Iris pigment epithelial cell (primary cell): ENCODE measurements at places on chromosomes 2 and 18.

DNA sequence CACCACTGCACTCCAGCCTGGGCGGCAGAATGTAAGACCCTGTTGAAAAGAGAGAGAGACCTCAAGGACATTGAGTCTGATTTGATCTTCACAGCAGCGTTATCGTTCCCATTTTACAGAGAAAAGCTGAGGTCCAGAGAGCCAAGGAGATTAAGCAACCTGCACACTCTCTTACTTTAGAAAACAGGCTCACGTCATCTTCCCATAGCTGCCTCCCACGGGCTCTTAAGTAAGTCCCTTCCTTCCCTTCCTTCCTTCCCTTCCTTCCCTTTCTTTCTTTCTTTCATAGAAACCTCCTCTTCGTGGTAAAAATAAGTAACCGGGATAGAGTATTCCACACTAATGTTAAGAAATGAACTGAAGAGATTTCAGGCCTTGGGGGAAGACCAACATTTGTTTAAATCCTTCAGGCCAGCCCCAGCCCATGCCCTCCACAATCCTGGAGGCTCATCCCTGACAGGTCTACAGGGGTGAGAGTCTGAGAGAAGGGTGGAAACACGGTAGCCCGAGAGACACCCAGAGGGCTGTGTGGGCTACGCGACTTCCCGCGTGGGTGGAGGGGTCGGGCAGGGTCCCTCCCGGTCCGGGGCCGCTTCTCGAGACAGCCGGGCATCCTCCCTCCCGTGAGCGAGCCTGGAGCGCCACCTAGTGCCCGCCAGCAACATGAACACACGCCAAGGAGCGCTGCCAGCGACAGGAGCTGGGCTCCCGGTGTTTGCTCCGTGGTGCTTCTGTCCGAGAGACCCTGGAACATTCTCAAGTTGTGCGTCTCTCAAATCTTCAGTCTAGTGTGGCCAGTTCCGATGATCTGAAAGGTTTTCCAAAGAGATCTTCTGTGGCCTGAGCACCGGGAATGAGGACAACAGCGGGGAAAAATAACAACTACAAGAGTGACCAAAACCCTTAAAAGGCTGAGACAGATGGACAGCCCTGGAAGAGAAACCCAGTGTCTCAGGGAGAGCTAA lies 160.3 kb downstream of the INO80D start:
- DNase-seq, result peak; percentile 66

DNA sequence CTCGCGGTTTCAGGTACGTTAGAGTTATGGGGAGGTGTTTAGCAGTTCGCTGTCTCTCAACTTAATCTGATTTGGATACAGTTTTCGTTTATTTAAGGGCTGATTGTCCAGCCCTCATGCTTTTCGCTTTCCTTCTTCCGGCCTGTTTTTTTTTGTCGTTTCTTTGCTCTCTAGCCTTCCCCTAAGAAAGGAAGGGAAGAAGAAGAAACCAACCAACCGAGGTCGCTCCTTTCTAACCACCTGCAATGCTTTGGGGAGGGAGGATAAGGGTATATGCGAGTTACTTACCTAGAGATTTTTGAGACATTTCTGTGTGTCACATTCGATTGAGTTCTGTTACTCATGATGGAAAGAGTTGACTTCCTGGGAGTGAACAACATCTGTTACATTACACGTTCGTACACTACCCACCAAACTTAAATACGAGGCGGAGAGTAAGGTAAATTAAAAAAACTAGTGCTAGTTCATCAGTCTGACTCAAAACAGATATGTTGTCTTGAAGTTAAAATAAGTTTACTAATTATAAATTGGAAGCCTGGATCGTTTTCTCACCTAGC lies 918 bp downstream of the EIF5B start:
- peak; percentile 28 for DNase-seq

DNA sequence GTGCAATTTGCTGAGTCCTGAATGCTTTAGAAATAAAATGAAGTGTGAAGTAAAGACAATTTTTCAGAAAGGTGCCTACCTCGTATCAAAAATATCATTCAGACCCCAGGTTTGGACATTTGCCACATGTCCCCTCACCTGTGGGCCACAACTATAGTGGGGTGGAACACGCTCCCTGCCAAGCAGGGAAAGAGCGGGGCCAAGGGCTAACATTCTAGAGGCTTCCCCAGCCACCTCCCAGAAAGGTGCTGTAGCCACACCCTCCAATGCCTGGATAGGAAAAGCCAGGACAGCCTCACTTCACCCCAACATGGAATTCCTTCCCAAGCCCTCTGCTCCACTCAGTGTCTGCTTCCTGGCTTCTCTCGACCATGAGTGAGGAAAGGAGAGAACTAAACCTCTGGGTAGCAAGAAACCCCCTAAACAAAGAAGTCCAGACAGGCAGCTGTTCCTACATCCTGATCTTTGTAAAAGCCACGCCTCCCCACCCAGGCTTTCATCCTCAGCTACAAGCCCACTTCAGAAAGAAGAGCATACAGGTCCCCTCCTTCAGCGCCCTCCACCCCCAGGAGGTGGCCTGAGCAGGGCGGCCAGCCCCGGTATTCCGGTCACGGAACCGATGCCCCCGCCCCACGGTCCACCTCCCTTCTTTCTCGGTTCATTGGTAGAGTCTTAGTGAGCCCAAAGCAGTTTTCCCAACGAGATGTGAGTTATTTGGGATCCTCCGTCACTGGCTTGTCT lies 2.1 kb downstream of the COL6A3 start:
- DNase-seq, result no peak

- DNase-seq, result no peak
Measured at GRCh38 chr2:122908159-122908558, 1116.9 kb upstream of the CNTNAP5 start.

GRCh38 chr2:150520033-150520432 lies 32.6 kb upstream of the RND3 start:
- no peak for DNase-seq

DNA sequence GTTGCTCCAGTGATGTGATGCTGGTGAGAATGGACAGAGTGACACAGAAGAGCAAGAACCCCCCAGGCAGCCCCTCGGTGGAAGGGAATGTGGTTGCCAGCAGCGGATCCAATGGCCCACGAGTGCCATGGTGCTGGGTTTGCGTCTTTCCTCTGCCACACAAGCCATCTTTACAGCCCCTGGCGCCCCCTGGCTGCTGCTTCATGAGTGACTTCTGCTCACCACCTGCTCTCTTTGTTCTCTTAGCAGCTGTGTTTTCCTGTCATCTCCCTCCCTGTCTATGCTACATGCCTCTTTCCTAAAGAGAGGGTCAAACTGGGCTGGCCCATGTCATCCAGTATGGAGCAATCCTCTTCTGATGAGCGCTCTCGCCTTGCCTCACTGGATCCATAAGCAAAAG lies 300.0 kb upstream of the SMIM21 start:
- DNase-seq, result peak; percentile 8

DNA sequence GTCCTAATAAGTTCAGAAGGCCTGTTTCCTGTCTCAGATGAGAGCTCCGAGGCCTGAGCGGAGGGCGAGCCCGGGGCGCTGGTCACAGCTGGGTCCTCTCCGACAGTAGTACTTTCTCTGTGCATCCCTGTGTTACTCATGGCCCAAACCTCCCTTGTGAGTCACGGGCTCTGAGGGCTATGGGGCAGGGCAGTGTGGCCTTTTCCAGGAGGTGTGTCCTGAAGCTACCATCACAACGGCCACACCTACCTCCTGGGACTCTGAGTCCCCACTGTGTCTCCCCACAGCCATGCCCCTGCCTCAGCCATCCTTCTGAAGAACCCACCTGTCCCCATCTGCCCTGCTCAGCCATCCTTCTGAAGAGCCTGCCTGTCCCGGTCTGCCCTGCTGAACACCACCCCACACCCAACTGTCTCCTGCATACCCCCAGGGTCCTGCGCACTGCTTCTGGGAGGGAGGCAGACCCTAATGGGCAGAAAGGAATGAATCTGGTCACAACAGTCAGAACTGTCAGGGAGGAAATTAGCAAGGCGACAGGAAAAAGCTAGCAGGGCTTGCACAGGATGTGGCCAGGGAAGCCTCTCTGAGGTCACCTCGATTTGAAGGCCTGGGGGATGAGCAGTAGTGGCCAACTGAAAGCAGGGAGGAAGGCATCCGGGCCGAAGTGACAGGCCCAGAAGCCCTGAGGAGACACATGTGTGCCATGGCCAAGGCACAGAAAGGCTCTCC lies 145.4 kb upstream of the RIOK3 start:
- DNase-seq, result peak; percentile 81

DNA sequence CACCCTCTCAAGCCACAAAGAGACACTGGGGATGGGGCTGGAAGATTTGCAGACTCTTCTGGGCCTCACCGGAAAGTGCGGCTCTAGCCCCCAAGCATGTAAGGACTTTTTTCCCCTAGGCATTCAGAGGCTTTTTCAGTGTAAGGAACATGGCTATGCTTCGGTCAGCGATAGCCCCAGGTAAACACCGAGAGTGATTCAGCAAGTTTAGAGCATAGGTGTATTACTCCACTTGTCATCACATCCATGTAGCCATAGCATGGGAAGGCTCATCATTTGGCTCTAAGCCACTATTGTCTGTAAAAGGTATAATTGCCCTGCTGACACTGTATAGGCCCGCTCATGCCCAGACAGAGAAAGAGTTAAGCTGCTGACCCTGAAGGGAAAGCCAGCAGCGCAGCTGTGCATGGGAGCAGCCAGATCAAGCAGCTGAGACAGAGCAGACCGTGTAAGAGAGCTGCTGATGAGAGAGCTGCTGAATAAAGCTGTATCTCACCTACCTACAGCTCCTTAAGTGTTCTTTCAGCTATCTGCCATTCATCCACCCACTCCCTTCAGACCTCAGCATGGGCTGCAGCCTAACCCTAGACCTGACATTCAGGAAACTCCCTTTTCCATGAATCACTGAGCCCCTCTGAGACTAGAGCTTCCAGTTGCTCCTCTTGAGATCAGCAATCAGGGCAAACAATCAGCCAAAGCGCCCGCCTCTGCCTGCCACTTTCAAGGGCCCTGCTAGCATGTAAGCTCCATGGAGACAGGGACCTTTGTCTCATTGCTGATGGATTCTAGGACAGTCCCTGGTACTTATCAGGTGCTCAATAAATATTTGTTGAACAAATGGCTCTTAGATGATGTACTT lies 25.5 kb downstream of the LGALSL start:
- DNase-seq, result no peak

GRCh38 chr2:242004223-242004901 lies 134.8 kb downstream of the RTP5 start:
- DNase-seq, result no peak
